ENCODE measurements at places on chromosomes 3 and 15.
A peak's percentile ranks its signal among the peaks of the same experiment; 100 is the strongest.

GRCh38 chr15:69099941-69100340 is 60.5 kb upstream of the GLCE start:
- no peak for DNase-seq

- DNase-seq: no peak
Observed at GRCh38 chr3:197027896-197028727, 1.5 kb downstream of the MELTF start.

- DNase-seq: no peak
Observed at GRCh38 chr15:95371664-95372063, 958.8 kb upstream of the NR2F2 start.

- DNase-seq: peak; percentile 75
Observed at GRCh38 chr3:190424478-190425439, 24.9 kb downstream of the TMEM207 start.

GRCh38 chr3:11622586-11623550 is 20.8 kb downstream of the VGLL4 start:
- no peak for DNase-seq

DNA sequence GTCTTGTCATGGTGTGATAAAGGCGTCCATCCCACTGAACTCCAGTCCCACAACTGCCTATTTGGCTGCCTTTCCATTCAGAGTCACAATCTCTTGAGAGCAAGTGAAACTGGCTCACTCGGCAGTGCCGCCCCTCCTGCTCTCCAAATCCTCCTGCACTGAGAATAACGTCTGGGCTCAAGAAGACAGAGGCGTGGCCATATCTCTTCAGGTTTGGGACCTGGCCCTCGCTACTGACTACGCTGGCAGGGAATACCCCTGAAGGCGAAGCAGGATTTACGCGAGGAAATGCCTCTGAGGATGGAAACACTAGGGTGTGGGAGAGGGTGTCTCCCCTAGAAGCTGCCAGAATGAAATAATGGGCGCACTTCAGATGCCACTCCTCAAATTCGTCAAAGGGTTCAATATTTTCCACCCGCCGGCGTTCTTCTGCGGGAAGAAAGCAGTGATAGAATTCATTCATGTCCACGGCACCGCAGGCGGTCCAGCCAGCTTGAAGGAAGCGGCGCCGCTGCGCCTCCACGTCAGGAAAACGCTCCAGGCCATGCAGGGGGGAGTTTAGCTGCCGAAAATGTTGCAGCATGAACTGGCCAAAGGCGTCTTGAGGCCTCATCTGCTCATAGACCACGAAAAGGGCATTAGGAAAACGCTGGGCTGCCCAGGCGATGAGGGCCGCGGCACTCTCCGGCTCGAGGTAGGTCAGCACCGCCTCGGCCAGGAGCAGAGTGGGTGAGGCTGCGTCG is 985 bp downstream of the LCMT2 start:
- no peak for DNase-seq

- peak; percentile 32 for DNase-seq
Observed at GRCh38 chr3:171704002-171704401, 106.3 kb downstream of the PLD1 start.

- no peak for DNase-seq
Observed at GRCh38 chr3:81277853-81278252, 483.6 kb downstream of the GBE1 start.

GRCh38 chr15:88113613-88114308 is 142.8 kb downstream of the NTRK3 start:
- DNase-seq: no peak

DNA sequence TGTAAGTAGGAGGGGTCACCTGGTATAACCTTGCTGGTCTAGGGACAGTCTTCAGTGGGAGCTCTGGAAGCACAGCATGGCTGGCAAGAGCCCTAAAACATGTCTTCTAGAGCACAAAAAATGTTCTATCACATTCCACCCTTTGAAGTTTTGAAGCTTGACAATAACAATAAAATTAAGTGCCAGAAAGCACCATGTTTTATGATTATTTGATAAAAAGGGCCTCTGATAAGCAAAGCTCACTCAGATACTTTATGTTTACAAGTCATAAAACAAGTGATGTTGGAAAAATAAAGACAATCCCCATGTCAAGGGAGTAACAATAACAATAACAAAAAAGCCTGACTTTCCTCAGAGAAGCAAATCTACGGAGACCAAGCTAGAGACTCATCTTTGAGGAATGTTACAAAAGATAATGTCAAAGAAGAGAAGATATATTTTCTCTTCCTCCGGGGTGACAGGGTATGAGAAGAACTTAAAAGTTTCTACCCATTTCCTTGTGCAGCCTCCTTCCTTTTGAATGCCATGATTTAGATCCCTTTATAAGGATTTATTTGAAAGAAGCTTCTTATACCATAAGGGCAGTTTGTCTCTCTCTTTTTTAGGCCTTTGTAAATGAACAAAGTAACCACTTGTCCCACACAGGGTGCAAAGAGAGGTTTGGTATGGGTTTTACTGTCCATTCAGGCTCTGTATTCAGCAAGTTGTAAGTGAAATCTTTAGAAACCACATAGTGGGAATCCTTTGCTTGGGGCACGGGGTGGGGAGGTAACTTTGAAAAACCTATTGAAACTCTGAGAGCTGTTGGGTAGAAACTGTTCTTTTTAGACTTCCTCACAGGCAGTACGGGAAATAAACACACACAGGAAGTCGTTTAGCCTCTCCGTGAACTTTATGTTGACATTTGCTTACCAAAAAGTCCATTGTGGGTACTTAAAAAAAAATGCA is 109.6 kb upstream of the RBMS3 start:
- peak; percentile 15 for DNase-seq

DNA sequence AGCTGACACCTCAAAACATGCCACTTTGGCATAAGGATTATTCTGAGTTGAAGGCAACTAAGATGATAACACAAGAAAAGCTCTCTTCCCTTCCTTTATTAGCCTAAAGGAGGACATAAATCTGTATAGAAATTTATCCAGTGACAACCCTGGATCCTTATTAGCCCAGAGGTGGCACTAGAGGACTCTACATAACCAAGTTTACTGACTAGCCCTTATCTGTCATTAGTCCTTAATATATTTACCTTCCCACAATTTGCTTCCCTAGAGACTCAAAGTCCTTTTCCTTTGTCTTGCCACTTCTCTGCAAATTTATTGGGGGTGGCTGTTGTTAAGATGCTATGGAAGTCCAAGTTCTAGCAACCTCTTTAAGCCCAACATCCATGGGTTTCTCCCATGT is 26.7 kb downstream of the CEP70 start:
- no peak for DNase-seq

GRCh38 chr15:73695773-73696640 is 11.8 kb downstream of the CD276 start:
- no peak for DNase-seq

GRCh38 chr15:78617076-78617475 is 3.7 kb downstream of the CHRNA3 start:
- DNase-seq: no peak

- DNase-seq: peak; percentile 89
Observed at GRCh38 chr3:102163039-102163817, 271.6 kb upstream of the ZPLD1 start.

DNA sequence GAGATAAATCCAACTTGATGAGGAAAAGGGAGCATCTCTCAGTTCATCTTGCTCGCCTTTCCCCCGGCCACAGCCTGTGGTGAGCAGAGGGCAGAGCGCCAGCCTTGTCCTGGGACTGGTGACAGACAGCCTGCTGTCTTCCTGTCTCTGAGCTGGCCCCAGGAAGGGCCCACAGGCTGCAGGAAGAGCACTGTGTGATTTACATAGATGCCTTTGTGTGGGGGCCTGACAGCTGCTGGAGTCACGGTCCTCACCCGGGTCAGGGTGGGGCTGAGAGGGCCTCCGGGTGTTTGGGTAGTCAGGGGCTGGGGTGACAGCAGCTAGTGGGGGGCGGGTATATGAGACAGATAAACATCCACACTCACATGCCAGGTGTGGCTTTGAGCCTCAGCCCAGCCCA is 29.3 kb downstream of the PLA2G4D start:
- peak; percentile 19 for DNase-seq

GRCh38 chr15:85758655-85758978 is 36.1 kb downstream of the KLHL25 start:
- no peak for DNase-seq

DNA sequence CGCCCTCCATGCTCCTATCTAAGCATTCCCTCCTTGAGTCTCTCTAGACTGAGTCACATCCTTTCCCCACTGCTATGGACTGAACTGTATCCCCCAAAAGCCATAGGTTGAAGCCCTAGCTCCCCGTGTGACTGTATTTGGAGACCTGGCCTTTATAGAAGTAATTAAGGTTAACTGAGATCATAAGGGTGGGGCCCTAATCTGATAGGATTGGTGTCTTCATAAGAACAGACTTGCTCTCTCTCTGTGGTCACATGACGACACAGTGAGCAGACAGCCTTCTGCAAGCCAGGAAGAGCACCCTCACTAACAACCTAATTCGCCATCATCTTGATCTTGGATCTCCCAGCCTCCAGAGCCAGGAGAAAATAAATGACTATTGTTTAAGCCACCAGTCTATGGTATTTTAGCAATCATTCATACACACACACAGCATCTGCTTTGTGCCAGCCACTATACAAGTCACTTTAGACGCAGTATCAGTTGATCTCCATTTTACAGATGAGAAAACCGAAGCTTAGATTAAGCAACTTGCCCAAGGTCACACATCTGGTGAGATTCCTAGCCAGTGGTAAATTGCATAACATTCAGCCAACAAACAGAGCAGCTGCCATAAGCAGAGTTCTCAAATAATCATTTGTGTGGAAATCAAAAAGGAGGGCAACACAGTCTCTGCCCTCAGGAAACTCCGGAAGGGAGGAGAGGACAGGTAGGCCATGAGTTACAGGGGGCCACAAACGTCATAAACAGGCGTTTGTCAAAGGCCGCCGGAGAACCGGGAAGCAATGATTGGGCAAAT is 66.3 kb upstream of the HES1 start:
- no peak for DNase-seq

DNA sequence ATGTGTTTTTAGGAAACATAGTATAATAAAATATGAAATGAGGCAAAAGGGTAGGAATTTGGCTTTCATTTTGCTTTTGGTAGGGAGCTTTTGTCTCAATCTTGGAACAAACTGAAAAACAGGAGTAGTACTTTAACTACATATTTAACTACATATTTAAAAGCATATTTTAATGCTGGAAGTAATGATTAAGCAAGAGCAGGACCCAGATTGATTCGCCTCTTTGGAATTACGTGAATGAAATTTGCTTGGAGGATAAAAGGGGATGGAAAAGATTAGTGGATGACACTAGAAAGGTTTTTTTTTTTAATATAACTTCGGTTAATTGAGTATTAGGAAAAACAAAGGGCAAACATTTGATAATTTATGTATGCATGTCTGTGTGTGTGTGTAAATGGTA is 11.2 kb upstream of the TMEM212 start:
- no peak for DNase-seq

- DNase-seq: peak; percentile 51
Observed at GRCh38 chr3:194364652-194365434, 4.7 kb downstream of the LRRC15 start.

GRCh38 chr3:99400352-99400751 is 238.0 kb upstream of the COL8A1 start:
- no peak for DNase-seq

GRCh38 chr15:81282911-81283310 is 41.0 kb downstream of the STARD5 start:
- DNase-seq: no peak

DNA sequence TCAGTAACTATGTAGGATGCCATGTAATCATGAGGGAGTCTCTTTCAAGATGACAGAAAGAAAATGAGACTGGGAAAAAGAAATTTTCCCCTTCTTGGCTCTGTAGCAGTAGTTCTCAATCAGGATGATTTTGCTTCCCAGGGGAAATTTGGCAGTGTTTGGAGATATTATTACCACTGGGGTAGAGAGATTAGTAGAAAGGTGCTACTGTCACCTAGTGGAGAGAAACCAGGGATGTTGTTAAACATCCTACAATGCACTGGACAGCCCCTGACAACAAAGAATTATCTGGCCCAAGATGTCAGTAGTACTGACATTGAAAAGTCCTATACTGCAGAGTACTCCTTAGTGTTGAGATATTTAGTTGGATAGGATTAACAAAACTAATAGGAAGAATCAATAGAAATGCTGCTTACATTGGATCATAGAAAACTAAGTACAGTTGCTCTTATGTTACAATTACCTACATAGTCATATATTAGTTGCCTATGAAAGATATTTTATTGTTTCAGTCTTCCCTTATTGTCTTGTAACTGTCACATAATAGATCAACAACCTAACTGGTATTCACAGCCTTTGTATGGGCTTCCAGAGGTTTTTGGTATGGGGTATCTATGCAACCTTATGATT is 433.3 kb downstream of the RAP2B start:
- DNase-seq: peak; percentile 18

GRCh38 chr3:196414469-196414868 is 17.8 kb downstream of the UBXN7 start:
- DNase-seq: no peak

GRCh38 chr15:100230784-100231183 is 111.0 kb downstream of the ADAMTS17 start:
- DNase-seq: no peak

GRCh38 chr3:141875374-141875892 is 1.0 kb upstream of the ATP1B3 start:
- peak; percentile 65 for DNase-seq

DNA sequence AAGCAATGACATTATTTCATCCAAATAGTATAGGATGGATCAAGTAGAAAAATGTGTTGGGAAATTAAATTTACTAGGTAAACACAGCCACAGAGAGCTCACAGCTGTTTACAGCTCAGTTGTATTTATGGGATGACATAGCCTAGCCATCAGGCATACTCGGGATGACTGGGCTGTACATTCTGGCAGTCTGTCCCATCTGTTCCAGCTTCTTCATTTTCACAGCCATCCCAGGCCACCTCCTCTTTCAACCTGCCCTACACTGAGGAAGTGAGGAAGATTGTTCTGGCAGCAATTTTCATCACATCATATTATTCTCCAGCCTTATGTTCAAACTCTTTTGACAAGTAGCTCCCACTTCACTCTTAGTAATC is 98.4 kb upstream of the PFN2 start:
- DNase-seq: no peak

DNA sequence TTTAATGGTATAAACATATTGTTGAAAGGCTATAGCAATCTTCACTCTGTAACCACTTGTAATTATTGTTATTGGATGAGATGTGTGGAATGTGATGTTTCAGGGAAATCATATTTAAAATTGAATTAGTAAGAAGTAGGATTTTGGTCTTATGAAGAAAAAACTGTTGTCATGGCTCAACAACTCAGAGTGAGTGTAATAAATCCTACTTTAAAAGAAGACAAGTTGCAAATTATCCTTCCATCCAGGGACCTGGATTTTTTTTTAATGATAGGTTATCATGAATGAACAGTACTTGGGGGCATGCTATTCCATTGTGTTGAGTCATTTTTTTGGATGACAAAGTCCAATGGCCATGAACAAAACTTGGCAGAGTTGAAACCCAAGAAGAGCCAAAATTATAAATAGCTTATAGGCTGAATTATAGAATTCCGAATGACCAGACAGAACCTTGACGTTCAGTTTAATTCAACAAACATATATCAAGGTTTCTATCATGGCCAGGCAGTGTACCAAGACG is 625.5 kb upstream of the ZNF717 start:
- no peak for DNase-seq

GRCh38 chr3:155639462-155640055 is 105.3 kb downstream of the PLCH1 start:
- DNase-seq: no peak

- DNase-seq: no peak
Observed at GRCh38 chr3:176431038-176431418, 766.3 kb downstream of the TBL1XR1 start.
